ENCODE measurements at places on chromosomes 6 and 20.

- DNase-seq, result no peak
Measured at GRCh38 chr6:161246725-161247124, 27.1 kb downstream of the AGPAT4 start.

DNA sequence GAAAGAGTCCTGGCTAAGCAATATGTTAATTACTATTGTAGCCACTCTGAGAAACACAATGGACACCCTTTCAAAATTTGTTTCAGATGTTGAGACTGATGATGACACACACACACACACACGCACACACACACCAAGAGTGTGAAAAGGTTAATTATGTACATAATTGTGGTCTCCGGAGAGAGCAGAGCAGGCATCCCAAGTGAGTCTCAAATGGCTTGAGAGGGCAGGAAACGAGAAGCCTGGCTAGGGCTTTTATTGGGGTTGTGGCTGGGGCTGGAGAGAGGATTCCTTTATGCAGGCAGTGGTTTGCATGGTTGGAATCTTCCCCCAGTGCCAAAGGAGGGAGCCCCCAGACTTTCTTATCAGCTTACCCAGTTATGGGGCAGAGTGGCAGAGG is 38.2 kb upstream of the NKX2-4 start:
- DNase-seq, result no peak

DNA sequence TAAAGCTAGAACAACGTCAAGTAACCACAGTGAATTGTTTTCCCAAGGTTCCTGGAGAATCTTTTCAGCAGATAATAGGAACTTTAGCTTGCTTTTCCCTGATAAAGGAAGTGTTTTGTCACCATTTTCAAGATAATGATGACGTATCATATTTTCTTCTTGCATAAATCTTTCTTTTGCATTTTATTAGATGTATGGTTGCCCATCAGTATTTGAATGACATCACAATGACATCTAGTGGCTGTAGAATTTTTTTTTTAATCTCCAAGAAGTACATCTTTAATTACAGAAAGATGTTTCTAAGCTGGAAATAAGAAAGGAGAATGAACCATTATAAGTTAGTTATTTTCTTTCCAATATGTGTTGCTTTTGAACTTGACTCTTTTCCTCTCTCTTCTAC is 83.0 kb downstream of the CENPW start:
- no peak for DNase-seq

GRCh38 chr6:148367411-148368024 is 24.9 kb downstream of the SASH1 start:
- peak; percentile 65 for DNase-seq

DNA sequence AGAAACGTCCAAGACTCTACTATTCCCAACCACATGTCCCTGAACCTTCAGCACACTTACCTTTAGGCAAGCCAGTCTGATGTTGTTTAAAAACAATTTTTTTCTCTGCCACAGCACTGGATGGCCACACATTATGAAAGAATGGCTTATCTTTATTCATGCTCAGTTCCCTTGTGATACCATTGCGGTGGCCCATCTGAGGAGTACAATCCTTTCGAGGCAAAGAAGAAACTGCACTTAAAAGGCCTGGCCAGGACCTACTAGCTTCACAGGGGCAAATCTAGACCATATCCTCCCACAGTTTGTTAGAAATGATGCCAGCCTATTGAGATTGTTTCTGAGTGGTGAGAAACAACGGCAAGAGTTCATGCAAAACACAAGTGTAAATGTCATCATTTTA is 88.4 kb upstream of the PLEKHG1 start:
- no peak for DNase-seq

DNA sequence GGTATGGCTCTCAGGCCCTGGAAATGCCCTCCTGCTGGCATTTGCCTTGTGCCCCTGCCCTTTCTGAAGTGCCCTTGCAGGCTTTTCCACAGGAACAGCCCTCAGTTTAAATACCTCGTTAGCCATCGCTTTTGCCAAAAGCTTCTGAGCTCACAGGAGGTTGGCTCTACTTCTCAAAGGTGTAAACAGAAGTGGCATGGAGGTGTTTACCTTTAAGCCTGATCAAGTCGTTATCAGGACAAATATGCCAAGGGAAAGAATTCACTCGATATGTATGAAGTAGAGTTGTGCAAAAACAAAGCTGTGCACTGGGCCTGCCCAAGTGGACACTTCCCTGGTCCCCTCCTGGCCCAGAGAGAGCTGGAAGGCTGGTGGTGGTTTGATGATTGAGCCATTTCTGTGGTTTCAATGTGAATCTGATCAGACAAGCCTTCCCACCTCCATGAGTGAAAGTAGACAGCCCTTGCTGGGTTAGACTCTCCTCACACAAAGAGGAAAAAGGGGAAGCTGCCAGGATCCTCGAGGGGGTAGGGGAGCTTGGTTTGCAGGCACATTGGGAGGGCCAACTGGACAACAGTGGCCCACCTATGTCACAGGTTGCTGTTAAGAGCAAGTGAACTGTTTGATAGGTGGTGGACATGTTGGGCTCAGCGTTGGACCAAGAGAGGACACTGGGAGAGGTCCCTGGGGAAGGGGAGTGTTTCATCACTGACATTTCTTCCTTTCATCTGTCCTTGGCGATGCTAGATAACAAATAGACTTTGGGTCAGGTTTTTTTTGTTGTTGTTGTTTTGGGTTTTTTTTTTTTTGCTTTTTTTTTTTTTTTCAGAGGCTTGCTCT is 98.7 kb downstream of the ZDHHC14 start:
- DNase-seq, result no peak

DNA sequence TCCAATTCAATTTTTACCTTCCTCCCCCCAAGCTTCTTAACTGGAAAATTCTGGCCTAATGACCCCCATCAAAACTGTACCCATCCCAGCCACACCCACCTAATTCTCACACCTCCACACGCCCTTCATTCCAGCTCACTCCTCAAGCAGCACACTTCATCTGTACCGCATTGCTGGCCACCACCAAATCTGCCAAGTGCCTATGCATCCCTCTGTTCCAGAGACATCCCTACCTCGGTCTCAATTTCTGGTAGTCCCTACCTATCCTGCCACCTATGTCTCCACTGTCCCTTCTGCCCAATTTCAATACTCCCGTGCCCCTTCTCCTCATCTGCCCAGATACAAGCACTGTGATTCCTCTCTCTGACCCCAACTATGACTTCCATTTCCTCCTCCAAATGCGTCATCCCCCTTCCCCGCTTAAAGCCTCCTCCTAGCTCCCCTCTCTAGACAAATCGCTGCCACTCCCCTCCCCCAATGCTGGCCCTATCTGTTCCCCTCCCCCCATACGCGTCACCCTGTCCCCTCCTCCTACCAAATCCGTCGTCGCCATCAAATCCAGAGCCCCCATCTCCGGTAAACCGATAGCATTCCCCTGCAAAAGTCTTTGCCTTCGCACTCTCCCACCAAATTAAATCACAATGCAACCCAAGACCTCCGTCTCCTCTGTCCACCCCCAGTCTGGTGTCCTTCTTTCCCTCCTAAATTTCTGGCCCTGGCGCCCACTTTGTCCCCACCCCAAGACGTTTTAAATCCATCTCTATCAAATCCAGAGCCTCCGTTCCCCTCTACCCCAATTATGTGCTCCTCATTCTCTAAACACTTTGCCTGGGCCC is 1.2 kb downstream of the MTCH1 start:
- peak; percentile 48 for DNase-seq

- peak; percentile 16 for DNase-seq
Measured at GRCh38 chr6:113860181-113860955, 3.2 kb downstream of the MARCKS start.

- no peak for DNase-seq
Measured at GRCh38 chr20:39278230-39278788, 316.2 kb downstream of the DHX35 start.

DNA sequence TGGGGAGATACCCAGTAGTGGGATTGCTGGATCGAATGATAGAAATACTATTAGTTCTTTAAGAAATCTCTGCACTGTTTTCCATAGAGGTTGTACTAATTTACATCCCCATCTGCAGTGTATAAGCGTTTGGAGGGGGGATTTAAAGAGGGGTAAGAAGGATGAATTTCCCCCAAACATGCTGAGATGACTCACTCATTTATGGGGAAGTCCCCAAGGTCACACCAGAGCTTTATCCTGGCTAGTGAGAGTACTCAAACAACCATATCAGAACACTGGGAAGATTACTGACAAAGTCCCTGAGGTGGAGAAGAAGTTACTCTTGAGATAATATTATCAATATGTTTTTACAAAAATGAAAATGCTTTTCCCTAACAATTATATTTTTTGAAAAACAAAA is 44.0 kb downstream of the ROS1 start:
- DNase-seq, result no peak

DNA sequence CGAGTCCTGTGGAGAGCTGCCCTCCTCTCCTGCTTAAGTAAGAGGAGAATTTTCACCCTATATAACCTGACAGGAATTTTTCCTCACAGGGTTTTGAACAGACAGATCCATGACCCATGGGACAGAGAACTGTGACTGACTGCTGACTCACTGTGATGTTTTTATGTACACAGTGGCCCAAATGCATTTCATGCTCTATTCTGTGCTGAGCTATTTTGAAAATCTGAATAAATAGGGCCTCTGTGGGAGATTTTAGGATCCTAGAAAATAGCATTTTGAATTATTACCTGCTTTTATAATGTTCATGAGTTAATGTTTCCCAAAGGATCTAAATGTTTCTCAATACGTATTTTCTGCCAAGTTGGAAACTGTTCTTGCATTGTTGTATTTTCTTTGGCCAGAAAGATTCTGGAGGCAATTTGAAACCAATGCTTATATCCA is 577.4 kb downstream of the HTR1B start:
- no peak for DNase-seq

DNA sequence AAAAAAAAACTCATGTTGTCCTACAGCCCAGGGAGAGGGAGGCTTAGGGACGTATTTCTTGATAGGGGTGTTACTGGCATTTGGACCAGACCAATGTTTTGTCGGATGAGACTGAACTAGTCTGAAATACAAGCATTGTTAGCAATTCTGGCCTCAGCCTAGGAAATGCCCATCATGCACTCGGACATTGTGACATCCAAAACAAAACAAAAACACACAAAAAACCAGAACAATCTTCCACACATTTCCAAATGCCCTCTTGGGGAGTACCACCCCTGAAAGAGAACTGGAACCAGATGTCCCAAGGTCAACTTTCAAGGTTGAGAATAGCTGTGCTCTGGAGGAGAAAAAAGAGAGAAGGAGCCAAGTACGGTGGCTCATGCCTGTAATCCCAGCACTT is 299.1 kb upstream of the JARID2 start:
- no peak for DNase-seq

- no peak for DNase-seq
Measured at GRCh38 chr20:2108987-2109386, 7.4 kb downstream of the STK35 start.

GRCh38 chr20:48728042-48728825 is 99.6 kb downstream of the PREX1 start:
- peak; percentile 60 for DNase-seq

DNA sequence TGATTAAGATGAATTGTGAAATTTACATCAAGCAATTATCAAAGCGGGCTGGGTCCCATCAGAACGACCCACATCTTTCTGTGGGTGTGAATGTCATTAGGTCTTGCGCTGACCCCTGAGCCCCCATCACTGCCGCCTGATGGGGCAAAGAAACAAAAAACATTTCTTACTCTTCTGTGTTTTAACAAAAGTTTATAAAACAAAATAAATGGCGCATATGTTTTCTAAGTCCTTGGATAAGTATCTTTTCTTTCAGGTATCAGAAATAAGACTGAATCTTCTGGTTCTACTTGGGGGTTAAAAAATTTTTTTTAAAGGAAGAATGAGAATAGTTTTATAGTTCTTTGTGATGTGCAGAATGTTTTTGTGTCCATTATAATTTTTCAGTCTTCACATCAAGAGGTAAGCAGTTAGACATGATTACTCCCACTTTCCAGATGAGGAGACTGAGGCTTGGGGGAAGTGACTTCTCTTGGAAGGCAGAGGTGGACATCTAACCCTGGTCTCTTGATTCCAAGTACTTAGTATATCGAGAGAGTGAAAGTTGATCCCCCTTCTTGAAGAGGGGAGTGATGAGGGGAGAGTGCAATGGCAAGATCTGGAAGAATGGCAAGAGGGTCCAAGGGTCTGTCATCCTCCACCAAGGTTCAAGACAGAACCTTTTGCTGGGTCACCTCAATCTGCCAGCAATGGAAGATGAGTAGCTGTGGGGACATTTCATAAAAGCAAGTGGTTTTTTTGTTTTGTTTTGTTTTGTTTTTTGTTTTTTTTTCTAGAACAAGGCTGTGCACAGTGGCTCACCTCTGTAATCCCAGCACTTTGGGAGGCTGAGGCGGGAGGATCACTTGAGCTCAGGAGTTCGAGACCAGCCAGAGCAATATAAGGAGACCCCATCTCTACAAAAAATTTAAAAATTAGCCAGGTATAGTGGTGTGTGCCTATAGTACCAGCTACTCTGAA is 42.8 kb upstream of the TTPAL start:
- no peak for DNase-seq

GRCh38 chr6:56515081-56515905 is 127.4 kb downstream of the DST start:
- no peak for DNase-seq

GRCh38 chr6:163935158-163935762 is 520.7 kb downstream of the QKI start:
- no peak for DNase-seq

- no peak for DNase-seq
Measured at GRCh38 chr20:15854911-15855310, 718.3 kb downstream of the KIF16B start.

DNA sequence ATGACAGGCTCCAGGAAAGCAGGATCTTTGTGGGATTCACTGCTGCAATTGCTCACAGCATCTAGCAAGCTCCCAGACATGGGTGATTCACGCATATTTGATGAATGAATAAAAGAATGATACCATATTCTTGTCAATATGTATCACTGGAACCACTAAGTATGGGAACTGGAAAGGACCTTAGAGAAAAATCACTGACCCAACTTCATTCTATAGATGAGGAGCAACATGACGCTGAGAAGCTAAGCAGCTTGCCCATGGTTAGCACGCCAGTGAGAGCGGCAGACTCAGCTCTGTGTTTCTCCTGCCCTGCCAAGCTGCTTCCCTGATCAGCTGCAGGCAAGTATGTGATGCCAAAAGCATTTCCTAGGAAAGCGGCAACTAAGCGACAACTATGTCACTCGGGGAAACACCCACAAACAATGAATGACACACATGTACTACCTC is 66.8 kb downstream of the PPP1R3G start:
- no peak for DNase-seq

DNA sequence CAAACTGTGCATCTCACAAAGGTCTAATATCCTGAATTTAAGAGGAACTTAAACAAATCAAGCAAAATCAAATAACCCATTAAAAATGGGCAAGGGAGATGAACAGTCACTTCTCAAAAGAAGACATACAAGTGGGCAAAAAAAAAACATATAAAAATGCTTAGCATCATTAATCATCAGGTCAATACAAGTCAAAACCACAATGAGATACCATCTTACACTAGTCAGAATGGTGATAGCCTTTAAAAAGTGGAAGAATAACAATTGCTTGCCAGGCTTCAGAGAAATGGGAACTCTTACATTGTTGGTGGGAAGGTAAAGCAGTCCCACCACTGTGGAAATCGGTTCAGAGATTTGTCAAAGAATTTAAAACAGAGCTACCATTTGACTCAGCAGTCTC is 646.7 kb upstream of the PTCHD4 start:
- no peak for DNase-seq

All from tibial nerve (tissue), 4 donors.